ENCODE measurements at places on chromosomes 2 and 18. TPM values are rescaled to one million over a fixed set of nuclear protein-coding genes. Genes with fewer than 3 reads are reported as not detected.

The OLA1 gene
- 43.3 TPM for total RNA-seq

The ACMSD gene
- 0.52 TPM for total RNA-seq

GRCh38 chr2:210428393-210429179 lies 48.0 kb downstream of the LANCL1 start:
- no peak overlapping the region for H3K4me3 ChIP-seq
- no peak overlapping the region for H3K27ac ChIP-seq
- DNase-seq: no peak
- H3K27me3 ChIP-seq: no peaks in the 10 kb centered on the region

DNA sequence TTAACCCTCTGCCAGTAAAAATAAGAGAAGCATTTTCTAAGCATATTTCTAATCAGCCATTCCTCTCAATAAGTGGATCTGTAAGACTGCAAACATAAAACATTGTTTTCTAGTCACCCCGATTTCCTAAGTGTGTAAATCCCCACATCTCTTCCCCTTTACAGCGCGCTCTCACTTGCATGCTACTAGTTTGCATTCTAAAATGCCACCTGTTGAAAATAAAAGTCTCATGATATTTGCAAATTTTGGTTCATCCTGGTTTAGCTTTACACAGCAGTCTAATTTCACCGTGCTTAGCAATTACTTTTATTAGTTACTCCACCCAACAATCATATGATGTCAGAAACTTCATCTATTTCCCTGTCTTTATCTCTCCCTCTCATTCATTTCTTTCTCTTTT lies 1230.7 kb upstream of the ZEB2 start:
- no peak overlapping the region for H3K27ac ChIP-seq
- no peaks in the 10 kb centered on the region for H3K36me3 ChIP-seq
- H3K27me3 ChIP-seq: no peaks in the 10 kb centered on the region
- H3K4me1 ChIP-seq: peaks cover 36% of the 10 kb centered on the region
- DNase-seq: no peak

- no peaks in the 10 kb centered on the region for H3K36me3 ChIP-seq
- no peak overlapping the region for H3K27ac ChIP-seq
- H3K27me3 ChIP-seq: no peaks in the 10 kb centered on the region
- H3K4me1 ChIP-seq: no peaks in the 10 kb centered on the region
Observed at GRCh38 chr2:2400286-2401038, 69.4 kb upstream of the MYT1L start.

DNA sequence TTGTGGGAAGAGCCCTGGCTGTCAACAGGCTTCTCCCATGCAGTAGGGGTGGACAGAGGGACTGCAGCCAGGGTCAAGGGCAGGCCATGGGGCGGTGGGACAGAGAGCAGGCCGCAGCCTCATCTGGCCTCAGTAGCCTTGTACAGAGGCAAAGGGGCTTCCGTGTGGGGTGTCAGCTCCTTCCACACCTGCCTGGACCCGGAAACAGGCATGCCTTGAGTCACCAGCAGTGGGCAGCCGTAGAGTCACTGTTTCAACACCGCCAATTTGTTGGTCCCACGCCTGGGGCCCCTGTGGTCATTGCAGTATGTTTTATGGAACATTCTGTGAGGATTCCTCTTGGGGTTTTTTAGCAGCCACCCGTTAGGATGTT lies 173.0 kb downstream of the SMAD7 start:
- peaks cover 21% of the 10 kb centered on the region for H3K4me1 ChIP-seq
- no peaks in the 10 kb centered on the region for H3K36me3 ChIP-seq
- H3K27ac ChIP-seq: no peak overlapping the region
- no peaks in the 10 kb centered on the region for H3K27me3 ChIP-seq

- no peak overlapping the region for H3K27ac ChIP-seq
- H3K36me3 ChIP-seq: no peaks in the 10 kb centered on the region
- no peaks in the 10 kb centered on the region for H3K27me3 ChIP-seq
- no peak overlapping the region for H3K4me3 ChIP-seq
- peak; percentile 8 for DNase-seq
- H3K4me1 ChIP-seq: no peaks in the 10 kb centered on the region
Observed at GRCh38 chr2:179311101-179311500, 46.5 kb upstream of the SESTD1 start.
